ENCODE measurements at places on chromosomes 3 and 15.

- no peak for DNase-seq
Measured at GRCh38 chr3:116181159-116181558, 264.1 kb downstream of the LSAMP start.

GRCh38 chr3:36525115-36525801 is 145.0 kb downstream of the STAC start:
- no peak for DNase-seq

DNA sequence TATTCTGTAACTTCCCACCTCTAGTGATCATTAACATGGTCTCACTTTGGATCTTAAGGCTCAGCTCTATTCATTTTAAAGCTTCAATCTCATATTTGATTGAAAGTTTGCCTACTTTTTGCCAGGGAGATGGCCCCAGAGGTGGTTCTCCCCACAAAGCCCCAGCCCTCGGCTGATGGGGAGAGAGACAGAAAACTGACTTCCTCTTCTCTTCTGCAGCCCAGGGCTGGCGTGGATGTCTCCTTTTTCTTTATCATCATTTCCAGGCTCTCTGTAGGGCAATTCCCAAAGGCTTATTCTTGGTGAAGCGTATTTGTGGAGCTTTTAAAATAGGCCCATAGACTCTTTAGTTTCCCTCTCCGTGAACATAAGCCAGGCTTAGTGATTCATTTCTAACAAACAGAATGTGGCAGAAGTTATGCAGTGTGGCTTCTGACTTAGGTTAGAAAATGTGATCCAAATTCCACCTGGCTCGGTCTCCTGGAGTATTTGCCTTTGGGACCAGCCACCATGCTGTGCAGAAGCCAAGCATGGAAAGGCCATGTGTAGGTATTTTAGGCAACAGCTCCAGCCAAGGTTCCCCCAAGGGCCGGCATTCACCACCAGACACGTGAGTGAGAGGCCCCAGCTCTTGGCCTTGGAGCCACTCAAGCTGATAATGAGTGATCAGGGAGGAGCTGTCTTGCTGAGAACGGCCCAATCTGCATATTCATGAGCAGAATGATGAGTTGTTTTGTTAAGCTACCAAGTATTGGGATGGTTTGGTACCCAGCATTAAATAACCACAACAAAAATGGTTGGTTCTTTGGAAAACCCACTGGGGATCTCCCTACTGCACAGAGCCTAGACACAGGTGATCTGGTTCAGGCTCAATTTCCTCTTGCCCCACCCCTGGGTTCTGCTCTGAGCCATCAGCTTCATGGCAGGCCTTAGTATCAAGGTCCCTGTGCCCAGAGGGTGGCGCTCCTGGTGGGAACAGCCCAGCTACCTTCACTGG is 353.2 kb upstream of the PROK2 start:
- no peak for DNase-seq

DNA sequence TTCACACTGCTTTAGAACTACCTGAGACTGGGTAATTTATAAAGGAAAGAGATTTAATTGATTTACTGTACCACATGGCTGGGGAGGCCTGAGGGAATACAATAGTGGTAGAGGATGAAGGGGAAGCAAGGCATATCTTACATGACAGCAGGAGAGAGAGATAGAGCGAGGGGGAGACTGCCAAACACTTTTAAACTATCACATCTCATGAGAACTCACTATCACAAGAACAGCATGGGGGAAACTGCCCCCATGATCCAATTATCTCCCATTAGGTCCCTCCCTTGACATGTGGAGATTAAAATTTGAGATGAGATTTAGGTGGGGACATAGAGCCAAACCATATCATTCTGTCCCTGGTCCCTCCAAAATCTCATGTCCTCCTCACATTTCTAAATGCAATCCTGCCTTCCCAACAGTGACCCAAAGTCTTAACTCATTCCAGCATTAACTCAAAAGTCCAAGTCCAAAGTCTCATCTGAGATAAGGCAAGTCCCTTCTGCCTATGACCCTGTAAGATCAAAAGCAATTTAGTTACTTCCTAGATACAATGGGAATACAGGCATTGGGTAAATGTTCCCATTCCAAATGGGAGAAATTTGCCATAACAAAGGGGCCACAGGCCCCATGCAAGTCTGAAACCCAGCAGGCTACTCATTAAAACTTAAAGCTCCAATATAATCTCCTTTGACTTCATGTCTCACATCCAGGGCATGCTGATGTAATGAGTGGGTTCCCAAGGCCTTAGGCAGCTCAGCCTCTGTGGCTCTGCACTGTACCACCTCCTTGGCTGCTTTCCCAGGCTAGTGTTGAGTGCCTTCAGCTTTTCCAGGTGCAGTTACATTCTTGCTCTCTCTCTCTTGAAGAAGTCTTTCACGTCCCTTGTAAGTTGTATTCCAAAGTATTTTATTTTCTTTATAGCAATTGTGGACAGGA is 481.7 kb upstream of the TGFBR2 start:
- no peak for DNase-seq

GRCh38 chr3:38684546-38684945 is 35.1 kb upstream of the SCN5A start:
- no peak for DNase-seq

DNA sequence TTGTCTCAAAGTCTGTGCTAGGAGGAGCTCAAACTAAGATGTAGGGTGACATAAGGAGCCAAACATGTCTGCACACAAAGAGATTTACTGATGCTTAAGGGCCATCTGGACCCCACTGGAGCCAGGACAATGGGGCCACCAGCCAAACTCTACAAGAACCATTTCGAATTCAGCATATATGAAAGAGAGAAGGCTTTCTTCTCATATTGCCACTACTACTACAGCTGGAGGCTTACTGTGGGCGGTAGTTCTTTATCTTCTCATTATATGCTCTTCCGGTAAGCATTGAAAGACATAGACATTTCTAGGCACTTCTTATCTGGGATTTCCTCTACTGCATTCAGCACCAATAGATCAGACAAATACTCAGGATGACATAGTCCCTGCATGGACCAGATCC is 404.4 kb upstream of the PROK2 start:
- no peak for DNase-seq

DNA sequence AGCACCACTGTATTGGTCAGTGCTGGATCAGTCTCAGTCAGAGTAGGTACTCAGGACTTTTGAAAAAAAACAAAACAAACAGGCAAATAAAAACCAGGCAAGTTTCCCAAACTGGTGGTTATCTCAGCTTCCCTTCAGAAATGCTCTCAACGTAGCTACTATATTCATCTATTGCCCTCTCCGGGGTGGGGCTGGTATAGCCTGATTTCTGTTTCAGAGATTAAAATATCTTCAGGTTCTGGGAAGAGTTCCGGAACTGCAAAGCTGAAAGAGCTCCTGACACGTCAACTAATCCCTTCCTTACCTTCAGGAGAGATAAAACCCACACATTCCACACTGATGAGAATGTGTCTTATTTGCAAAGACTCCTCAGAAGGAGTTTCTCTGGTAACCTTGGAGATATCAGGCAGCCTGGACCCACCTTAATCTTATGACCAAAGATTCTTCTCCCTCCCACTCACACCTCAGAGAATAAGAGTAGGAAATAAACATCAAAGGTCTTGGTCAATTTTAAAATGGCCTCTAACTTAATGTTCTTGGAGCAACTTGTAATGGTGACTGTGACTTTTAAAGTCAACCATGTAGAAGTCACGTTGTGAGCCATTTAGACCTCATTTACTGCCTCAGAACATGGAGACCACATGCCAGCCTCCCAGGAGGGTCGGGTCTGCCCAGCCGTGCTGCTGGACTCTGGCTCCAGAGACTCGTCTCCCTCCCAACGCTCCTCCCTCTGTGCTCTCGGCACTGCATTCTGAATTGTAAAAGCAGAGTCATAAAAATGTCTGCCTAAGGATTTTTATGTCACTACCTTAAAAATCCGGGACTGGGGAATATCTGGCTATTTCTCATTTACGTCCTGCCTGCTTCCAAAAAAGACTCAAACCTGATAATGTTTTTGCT is 53.8 kb downstream of the CDCP1 start:
- DNase-seq: no peak

- no peak for DNase-seq
Measured at GRCh38 chr15:22902046-22902445, 63.6 kb downstream of the NIPA2 start.

- no peak for DNase-seq
Measured at GRCh38 chr3:161392853-161393252, 21.5 kb upstream of the SPTSSB start.

DNA sequence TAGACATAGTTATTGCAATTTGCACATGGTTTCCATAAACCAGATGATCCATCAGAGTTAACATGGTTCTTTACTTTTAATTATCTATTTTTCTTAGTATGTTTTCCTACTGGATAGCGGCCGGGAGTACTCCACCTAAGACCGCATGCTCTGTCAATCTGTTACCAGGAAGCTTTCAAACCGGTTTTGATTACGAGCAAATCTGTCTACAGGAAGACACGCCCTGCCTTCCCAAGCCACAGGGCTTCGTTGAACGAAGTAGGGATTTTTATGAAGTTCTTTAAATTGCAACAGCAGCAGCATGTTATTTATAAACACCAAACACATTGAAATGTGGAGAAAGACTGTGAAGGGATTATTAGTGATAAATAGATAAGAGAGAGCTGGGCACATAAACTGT is 283.3 kb upstream of the ROBO2 start:
- DNase-seq: no peak

DNA sequence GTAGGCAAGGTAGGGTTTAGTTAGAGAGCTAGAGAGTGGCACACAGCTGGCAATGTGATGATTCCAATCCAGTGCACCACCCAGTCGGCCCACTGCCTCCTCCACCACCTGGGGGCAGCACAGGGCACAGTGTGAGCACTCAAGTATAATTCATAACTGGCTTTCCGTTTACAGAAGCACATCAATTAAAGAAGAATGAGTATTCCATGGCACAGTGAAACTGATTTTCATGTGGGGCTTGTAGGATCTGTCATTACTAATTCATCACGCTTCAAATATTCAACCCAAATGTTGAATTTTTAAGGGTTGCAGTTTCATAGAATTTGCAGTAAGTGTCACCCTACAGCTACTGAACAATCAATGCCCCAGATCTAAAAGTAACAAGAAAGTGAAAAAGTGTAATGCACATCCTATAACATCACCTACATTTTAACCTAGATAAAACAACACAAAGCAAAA is 149.9 kb downstream of the IGSF11 start:
- peak; percentile 73 for DNase-seq

- DNase-seq: no peak
Measured at GRCh38 chr3:118128886-118129285, 905.8 kb downstream of the IGSF11 start.

DNA sequence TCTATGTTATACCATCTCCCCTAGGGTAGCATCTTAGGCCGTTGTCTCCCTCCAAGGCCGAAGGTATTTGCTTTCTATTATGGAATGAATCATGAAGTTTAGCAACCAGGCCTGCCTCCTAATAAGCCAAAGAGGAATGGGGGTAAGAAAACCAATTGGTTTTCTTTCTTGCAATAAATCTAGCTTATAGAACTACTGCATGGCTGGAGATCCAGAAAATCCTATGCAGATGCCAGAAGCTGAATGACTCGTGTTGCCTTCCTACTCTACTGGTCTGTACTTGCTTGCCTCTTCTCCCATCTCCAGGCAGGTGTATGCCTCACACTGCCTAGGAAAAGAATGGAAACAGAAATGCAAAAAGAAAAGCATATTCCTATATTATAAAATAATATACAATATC is 31.1 kb upstream of the IL16 start:
- DNase-seq: no peak

DNA sequence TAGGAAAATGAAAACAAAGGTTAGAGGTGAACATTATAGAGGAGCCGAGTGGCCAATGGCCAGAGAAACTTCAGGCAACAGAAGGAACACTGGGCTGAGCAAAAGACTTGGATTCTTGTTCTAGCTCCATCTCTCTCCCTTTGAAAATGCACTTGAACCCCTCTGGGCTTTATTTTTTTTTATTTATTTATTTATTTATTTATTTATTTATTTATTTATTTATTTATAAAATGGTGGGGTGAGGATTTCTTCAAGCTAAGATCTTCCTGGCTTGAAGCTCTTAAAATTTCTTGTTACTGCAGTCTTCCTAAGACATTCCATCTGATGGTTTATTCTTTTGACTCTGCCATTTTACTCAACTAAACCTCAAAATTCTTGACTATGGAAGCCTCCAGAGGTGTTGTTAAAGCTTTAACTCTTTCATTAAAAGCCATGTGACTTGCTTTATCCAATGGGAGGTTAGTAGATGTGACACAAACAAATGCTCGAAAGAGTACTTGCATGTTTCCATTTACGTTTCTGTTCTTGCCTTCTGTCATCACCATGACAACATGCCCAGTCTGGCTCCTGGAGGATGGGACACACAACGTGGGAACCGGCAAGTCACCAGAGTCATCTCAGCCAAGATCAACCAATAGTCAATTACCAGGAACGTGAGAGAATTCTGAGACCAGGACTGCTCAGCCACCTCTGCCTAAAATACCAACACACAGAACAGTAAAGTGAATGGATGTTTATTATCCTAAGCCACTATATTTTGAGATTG is 325.2 kb upstream of the CTNNB1 start:
- no peak for DNase-seq

DNA sequence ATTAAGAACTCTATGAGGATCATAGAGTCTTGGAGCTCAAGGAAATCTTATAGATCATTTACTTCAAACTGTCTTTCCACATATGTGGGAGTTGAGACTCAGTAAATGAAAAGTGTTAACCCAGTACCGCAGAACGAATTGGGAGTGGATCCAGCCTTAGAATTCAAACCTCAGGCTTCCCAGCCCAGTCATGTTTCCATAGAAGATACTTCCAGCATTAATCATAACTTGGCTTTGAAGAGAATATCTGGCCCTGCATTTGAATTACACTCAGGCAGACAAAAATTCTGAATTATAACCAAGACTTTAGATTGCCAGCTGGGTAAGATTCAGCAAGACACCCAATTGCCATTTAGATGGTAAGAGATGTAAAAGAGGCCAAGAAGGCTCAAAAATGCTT is 972.0 kb downstream of the TUSC7 start:
- no peak for DNase-seq

DNA sequence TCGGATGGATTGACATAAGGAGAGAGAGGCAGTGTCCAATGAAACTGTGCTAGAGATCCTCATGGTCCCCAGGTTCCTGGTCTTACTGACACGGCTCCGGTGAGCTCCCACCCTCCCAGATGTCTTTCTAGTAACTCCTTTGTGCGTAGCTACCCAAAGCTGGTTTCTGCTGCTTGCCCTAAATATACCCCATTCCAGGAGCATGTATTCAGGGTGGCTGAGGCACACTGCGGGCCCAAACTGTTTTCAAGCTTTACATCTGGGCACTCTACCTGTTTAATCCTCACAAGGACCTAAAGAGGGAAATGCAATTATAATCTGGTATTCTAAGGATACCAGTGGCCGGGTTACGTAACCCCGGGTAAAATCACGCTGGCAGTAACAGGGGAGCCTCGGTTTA is 161.2 kb upstream of the NSMCE3 start:
- DNase-seq: no peak

DNA sequence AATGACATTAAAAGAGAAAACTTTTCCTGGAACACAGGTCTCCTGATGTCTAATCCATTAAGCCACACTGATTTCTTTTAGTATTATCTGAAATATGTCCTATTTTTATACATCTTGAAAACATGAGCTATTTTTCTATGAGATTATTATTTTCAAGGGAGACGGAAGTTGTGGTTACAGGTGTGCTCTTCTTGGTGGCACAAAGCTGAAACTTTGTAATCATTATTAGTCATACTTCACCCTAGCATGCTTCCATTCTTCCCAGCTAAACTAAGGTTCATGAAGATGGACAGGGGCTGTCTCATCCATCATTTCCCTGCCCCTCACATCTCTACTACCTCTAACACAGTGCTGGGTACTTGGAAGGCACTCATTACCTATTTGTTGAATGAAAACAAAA is 85.6 kb upstream of the POU1F1 start:
- no peak for DNase-seq

- no peak for DNase-seq
Measured at GRCh38 chr3:71152892-71153265, 430.6 kb downstream of the FOXP1 start.

GRCh38 chr15:65217526-65218482 is 6.5 kb upstream of the CILP start:
- no peak for DNase-seq
